ENCODE measurements at places on chromosomes 2 and 18.
A peak's percentile ranks its signal among the peaks of the same experiment; 100 is the strongest.

- no peak for DNase-seq
Measured at GRCh38 chr2:239339241-239339640, 61.6 kb downstream of the HDAC4 start.

GRCh38 chr18:70165936-70166335 is 39.6 kb downstream of the RTTN start:
- DNase-seq, result no peak

GRCh38 chr2:235300368-235301201 is 193.3 kb upstream of the AGAP1 start:
- DNase-seq, result peak; percentile 36

DNA sequence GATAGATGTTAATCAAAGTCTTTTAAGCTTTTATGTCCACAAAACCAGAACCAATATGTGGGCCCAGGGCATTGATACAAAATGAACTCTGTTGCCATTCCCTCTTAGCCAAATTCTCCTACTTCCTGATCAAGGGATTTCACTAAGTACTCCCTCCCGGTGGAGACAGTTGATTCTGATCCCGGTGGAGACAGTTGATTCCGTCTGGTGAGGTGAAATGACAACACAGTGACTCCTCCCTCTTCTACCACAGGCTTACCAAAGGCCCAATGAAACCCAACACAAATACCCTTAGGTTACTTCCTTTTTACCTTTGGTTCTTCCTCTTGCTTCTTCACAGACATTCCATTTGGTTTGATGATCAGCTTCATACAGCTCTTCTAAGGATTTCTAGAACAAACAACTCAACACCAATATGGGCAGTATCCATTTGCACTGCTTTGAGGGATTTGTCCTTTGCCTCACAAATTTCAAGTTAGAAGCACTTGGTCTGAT is 153.8 kb downstream of the IKZF2 start:
- no peak for DNase-seq

DNA sequence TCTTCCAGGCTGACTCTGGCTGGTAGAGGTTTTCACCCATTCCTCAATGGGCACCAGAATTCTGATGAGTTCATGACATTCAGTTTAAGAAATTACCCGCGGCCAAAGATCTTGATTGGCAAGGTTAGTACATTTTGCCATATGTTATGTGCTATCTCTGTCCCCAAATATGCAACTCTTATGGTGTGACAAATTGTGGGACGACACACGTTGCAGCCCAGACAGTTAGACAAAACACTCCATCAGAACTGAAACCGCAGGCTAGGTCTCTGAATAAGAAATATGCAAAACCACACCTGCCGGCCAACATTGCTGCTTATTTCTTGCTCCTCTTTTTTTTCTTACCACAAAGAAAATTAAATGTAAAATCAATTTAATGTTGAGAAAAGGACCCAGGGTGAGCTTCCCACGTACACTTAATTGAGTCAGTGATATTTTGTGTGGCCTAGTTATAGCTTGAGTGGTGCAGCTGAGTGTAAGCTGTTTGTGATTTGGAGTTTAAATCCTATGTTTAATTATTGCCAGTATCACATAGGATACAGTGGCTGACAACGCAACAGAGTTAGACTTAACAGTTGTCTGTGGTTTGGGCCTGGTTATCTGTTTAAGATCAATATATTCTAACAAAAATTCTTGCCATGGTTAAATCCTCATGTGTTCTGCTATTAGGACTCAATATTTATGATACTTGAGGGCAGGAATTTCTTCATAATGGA is 35.7 kb upstream of the LTBP1 start:
- DNase-seq, result no peak

DNA sequence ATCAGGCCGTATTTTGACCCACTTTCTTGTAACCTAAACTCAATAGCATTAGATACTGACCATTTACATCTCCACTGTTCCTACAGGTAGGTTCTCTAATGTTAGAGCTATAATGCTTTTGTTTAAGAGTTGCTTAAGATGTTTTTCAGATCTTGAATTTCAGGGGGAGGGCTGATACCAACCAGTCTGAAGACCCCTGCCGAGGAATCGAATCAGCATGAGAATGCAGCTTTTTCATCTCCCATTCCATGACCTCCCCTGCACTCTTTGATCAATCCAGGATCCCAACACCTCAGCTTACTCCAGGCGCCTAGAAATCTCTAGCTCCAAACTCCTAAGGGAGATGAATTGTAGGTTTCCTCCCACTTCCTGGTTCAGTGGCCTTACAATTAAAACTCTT is 120.5 kb upstream of the MC4R start:
- DNase-seq, result no peak

- no peak for DNase-seq
Measured at GRCh38 chr2:15159751-15160177, 401.4 kb downstream of the NBAS start.

- DNase-seq, result no peak
Measured at GRCh38 chr2:131425231-131425941, 50.5 kb upstream of the TUBA3D start.

DNA sequence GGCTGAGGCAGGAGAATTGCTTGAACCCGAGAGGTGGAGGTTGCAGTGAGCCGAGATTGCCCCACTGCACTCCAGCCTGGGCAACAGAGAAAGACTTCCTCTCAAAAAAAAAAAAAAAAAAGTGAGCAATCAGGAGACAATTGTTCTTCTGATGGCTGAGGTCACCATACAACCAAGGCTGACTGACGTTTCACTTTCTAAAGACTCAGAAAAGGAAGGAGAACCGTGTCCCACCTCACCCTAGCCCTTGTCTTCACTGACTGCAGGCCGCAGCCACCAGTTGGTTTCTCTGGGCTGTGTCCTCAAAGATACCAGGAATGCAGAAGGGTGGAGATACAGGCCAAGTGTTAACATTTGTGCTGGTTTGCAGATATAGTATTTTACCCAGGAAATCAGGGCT is 7.7 kb upstream of the SLC35F6 start:
- DNase-seq, result no peak

DNA sequence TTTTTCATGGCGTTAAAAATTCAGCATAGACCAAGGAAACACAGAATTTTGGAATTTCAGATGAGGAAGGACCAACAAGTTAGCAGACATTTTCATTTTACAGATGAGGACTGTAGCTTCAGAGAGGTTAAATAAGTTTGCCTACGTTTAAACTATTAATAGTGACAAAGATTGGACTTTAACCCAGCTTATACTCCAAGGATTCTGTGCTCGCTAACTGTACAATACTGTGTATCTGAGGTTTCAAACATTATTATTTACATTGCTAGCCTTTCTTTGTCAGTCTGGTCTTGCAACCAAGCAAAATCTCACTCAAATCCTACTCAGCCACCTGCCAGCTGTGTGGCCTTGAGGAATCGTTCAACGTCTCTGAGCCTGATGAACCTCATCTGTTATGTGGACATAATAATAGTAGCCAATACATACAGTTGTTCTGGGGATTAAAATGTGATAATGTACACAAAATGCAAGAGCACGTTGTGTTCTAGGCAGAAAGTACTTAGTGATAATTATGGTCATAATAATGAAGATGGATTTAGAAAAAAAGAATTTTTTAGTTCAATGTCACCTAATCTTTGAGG is 462.4 kb upstream of the TRIB2 start:
- no peak for DNase-seq

GRCh38 chr2:222747526-222748160 is 76.2 kb downstream of the MOGAT1 start:
- no peak for DNase-seq

GRCh38 chr18:23291456-23292205 is 156.3 kb downstream of the CABLES1 start:
- no peak for DNase-seq

DNA sequence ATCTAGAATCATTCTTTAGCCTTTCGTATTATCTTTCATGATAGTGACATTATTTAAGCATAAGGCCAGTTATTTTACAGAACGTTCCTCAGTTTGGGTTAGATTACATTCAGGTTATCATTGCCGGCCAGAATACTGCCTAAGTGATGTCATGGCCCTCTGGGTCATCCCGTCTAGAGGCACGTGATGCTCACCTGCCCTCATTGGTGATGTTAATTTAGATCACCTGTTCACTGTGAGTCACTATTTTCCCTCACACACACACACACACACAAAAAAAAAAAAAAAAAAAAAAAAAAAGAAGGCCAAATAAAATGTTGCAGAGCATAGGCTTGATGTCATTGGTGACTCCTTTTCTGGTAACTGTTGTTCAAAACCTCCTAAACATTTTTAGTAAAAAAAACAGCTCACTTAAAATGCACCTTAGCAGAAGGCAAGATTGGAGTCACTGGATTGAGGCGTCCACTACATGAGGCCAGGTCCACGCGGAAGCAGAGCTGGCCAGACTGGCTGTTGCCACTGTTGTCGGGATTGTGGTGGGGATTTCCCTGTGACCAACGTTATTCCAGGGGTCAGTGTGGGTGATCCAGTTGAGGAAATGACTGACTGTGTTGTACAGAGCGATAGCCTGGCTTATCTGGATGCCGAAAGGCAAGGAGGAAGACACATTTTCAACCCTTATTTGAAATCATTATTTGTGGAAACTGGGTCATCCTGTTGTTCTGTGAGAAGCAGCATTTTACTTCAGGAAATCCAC is 52.1 kb upstream of the CNGA3 start:
- no peak for DNase-seq

DNA sequence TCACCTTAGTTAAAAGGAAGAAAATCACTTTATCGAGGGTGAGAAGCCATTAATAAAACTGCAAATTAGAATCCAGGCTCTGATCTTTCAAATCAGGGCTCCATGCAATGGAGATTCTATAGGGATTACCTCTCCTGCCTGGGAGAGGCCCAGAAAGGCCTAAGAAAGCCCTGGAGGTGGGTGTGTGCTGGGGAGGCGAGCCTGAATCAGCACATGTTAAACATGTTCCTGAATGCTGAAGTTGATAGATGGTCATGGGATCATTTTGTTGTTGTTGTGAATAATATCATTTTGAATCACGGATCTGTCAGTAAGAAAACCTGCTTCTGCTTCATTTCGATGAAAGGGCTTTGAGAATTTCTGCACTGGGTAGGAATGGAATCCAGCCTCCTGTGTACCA is 254.3 kb downstream of the ACKR3 start:
- DNase-seq, result no peak

DNA sequence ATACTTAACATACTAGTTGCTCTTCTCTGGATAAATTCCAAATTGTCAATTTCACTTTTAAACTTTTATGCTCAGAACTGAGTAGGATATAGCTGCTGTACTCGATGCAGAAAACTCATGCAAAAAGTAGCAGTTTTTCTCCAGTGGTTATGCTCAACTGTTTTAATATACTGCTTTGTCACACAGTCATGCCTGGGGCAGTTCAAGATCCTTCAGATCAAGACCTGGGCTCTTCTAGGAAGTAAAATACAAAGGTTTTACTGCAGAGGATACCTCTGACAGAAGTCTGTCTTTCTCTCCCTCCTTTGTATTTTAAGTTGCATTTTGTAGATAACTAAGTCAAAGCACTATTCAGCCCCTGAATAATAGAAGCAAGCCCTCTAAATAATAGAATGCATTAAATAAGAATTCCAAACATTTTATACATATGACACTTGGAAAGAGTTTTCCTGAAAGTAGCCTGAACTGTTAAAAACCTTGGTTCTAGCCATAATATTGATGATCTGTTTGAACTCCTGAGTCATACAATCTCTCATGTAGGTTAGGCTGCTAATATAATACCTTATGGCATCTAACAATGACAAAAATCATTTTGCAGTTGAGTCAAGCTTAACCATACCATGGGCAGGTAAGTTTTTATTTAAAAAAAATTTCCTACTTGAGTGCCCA is 183.3 kb upstream of the TRIB2 start:
- DNase-seq, result no peak

- DNase-seq, result no peak
Measured at GRCh38 chr2:28702415-28702861, 49.2 kb upstream of the PPP1CB start.

DNA sequence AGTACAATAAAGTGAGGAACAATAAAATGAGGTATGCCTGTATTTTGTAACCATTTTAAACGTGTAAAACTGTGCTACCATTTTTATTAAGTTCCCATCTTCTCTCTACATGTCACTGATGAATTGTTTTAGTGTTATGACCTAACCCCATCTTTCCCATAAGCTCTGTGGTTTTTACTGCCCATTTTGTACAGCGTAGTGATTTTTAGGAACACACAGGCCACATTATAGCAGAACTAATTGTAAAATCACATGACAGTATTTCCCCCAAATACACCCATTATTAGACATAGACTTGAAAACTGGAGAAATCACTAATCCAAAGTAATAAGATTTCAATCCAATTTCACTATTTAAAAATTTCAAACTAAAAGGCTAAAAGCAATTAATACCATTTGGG is 130.7 kb downstream of the TMEM247 start:
- no peak for DNase-seq

DNA sequence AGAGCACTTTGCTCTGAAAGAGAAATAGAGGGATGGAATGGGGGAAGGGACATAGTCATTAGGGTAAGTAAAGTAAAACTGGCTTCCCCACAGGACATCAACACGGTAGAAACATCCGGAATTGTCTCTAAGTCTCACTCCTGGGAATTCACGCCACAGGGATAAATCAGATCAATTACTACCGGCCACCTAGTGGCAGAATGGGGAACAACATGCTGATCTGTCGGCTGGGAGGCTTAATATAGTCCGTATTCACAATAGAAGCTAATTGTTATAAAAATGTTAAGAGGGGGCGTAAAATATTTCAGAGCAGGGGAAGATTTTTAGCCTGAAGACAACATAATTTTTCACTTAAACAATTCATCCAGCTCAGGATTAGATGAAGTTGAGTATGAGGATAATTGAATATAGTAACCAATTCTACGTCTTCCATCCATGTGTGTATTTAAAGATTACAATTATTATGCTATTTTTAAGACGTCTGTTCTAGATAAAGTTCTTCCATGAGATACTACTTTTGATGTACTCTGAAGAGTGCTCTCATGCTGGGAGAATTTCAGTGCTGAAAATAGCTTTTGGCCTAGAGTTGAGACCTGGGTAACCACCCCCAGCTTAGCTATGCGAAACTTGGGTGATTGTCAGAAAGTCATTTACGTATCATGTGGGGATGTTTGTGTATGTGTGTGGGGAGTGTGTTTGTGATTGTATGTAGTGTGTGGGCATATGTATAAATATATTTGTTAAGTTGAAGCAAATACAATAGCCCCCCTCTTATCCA is 65.7 kb downstream of the LRRTM1 start:
- no peak for DNase-seq

- DNase-seq, result no peak
Measured at GRCh38 chr2:184527058-184527457, 71.3 kb upstream of the ZNF804A start.

GRCh38 chr18:9779630-9780029 is 71.5 kb downstream of the RAB31 start:
- no peak for DNase-seq

GRCh38 chr2:223095207-223095606 is 43.2 kb downstream of the KCNE4 start:
- no peak for DNase-seq

DNA sequence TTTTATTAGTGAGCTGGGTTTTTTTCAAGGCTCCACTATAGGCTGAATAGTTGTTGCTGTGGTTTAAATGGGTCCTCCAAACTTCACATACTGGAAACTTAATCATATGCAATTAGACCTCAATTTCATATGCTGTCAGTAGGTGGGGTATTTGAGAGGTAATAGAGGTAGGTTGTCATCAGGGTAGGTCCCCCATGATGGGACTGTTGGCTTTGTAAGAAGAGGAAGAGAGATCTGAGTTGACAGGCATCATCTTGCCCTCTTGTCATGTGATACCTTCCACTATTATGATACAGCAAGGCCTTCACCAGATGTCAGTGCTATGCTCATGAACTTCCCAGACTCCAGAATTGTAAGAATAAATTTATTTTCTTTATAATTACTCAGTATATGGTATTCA is 819.4 kb downstream of the LRP1B start:
- no peak for DNase-seq
